Tongue (tissue), 3 donors: ENCODE measurements at places on chromosomes 3 and 15. TPM values are rescaled to one million over a fixed set of nuclear protein-coding genes. Genes with fewer than 3 reads are reported as not detected.
A peak's percentile ranks its signal among the peaks of the same experiment; 100 is the strongest.

The TRAIP gene
- total RNA-seq, result 1.6 TPM

GRCh38 chr15:42404461-42405235, 45.3 kb downstream of the CAPN3 start:
- no peak for DNase-seq

GRCh38 chr3:32290619-32291018, 52.1 kb downstream of the CMTM8 start:
- DNase-seq, result no peak

The NPRL2 gene
- total RNA-seq, result 19.4 TPM

- no peak for DNase-seq
Measured at GRCh38 chr3:47079432-47079831, 84.5 kb downstream of the SETD2 start.

GRCh38 chr3:139187154-139187553, 142.5 kb upstream of the PRR23C start:
- DNase-seq, result peak; percentile 13

The IMPG2 gene
- total RNA-seq, result 2.1 TPM

The MYRIP gene
- total RNA-seq, result 3.7 TPM

DNA sequence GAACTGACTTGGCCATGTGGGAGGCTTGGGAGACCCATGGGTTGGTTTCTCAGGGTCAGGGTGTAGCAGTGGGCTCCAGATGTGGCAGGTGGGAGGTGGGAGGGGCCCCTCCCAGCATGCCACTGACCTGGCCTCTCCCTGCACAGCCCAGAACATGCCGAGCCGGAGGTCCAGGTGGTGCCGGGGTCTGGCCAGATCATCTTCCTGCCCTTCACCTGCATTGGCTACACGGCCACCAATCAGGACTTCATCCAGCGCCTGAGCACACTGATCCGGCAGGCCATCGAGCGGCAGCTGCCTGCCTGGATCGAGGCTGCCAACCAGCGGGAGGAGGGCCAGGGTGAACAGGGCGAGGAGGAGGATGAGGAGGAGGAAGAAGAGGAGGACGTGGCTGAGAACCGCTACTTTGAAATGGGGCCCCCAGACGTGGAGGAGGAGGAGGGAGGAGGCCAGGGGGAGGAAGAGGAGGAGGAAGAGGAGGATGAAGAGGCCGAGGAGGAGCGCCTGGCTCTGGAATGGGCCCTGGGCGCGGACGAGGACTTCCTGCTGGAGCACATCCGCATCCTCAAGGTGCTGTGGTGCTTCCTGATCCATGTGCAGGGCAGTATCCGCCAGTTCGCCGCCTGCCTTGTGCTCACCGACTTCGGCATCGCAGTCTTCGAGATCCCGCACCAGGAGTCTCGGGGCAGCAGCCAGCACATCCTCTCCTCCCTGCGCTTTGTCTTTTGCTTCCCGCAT, 7.9 kb upstream of the STAB1 start:
- no peak for DNase-seq

GRCh38 chr15:49688135-49688790, 67.4 kb downstream of the DTWD1 start:
- peak; percentile 6 for DNase-seq

DNA sequence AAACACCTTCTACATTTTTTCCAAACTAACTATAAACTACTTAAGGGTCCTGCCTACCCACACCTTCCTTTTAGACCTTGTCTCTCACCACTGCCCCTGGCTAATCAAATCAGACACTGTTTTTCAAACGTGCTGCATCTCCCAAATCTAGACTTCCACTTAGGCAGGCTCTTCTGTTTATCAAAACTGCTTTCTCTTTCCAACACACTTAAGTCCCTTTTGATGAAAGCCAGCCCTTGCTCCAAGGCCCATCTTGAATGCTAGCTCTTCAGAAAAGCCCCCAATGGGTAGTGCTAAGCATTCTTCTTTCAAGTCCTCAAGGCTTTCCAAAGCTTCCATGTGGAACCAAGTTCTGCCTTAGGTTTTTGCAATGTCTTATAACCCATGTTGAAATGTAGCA, 888.3 kb downstream of the TUSC7 start:
- no peak for DNase-seq

The MAP6D1 gene
- total RNA-seq, result 27.5 TPM

DNA sequence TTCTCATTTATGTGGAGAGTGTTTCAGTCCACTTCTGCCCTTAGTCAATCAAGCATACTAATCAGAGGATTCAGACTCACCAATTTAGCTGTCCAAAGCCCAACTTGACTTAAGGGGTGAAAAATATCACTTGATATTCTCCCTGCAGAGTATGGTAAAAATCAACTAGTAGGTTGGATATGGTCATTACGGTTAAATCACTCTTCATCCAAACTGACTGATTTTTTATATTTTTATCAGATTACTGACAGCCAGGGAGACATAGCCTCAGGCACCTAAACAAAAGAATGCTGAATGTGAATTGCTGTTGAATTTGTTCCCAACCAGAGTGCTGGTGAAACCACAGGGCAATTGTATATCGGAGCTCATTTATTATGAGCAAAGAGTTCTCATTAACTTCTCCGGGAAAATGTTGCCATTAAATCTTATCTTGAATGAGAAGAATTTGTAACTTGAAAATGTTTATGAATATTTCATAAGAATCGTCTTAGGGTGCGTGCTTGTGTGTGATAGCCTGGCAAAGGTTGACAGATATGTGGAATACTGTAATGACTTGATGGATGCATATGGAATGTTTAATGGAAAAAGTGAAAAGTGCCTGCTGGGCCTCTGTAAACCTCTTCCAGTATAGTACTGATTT, 411.2 kb downstream of the NAALADL2 start:
- no peak for DNase-seq

The HDC gene
- 3.4 TPM for total RNA-seq

- no peak for DNase-seq
Measured at GRCh38 chr15:42274702-42274989, 1.4 kb upstream of the TMEM87A start.

DNA sequence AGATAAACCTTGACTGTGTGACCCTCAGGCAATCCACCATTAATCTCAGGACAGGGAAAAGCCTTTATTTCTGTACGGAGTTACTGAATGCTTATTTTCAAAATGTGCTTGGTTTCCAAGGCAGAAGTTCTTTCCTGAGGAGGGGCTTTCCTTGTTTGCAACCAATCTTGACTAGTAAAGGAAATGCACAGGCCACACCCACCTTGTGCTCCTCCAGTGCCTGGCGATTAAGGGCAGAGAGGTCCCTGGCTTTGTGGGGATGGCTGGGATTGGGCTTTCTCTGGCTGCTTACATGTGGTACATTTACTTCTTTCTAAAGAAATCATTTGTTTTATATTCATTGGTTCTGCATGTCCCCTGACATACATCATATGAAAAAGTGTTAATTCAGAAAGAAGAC, 47.8 kb downstream of the ZNF621 start:
- no peak for DNase-seq

The MAGI1 gene
- total RNA-seq, result 62.1 TPM

The POLQ gene
- total RNA-seq, result 3.7 TPM

The FOXB1 gene
- total RNA-seq, result not detected

DNA sequence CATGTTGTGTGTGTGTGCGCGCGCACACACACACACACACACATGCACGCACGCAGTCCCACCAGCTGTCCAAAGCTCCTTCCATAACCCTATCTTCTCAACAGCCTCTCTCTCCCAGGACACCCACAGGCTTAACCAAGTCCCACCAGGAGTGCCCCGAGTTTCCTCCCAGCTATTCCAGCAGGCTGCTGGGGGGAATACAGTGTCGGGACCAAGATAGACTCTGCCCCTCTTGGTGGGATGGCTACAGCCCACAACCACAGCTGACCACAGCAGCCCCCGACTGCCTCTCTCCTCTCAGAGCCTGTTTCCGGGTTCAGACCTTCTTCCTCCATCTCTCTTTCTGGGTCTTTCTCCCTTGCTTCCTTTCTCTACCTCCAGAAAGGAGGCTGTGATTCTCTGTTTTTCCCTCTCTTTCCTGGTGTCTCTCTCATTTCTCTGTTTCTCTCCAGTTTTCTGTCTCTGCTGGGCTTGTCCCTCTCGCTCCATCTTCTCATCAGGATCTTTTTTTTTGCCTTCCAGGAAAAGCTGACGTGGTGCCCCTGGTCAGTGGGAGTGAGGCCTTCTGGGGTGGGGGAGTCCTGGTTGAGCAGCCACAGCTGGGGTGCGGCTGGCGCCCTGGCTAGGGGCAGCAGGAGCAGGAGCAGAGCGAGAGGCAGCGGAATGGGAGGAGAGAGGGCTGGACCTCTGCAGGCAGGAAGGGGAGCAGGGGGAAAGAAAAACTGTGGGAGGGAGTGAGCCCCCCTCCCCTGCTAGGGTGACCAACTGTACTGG, 3.3 kb upstream of the ISLR start:
- no peak for DNase-seq

DNA sequence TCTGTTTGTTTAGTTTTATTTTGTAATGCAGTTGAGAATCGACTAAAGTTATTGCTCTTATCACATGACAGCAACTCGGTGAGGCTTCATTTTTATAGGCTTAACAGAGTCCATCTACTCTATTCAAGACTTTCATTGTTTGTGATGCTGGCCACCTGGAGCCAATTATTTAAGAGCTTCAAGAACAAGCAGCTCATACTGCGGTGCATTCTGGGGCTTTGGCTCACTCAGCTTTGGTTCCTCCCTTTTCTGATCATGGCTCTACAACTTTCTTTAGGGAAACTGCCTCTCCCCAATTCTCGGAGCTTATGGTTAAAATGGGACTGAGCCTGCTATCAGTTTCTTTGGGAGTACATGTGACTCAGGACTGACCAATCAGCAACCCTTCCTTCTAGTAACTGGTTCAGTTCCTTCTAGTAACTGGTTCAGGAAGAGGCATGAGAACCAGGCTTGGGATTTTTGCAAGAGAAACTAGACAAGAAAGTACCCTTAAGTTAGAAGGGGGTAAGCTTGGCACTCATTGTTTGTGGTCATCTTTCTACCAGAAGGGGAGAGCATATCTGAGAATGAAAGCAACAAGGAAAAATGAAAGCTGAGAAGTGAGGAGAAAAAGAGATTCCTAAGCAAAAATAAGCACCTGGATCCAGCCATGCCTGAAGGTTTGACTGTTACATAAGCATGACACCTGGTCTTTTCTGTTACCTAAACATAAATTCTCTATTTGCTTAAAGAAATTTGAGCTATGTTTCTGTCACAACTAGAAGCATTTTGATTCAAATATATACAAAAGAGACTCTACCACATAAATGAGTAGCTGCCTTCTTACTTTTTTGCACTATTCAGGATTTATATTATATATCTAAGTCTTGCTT, 24.1 kb upstream of the ARHGEF3 start:
- no peak for DNase-seq

DNA sequence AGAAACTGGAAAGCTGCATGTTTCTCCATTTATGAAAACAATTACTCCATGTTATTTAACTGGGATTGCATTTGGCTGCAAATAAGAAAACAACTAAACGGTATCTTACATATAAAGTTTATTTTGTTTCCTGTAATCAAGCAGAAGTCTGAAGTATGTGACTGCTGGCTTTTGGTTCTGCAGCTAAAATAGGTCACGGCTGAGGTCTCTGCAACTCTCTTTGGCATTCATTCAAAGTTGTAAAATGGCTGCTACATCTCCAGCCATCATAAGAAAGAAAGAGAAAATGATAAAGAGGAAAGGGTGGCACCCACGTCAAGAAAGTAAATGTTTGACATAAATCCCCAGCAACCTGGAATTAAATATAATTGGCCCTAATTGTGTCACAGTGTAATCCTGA, 406.1 kb downstream of the TBC1D5 start:
- DNase-seq, result peak; percentile 12

The SLC24A5 gene
- total RNA-seq, result not detected

- DNase-seq, result peak; percentile 31
Measured at GRCh38 chr3:72111265-72112205, 326.6 kb upstream of the PROK2 start.

The ZBBX gene
- total RNA-seq, result not detected

The BCL2A1 gene
- total RNA-seq, result 8.1 TPM

The TRNT1 gene
- total RNA-seq, result 31.7 TPM

The GPR171 gene
- total RNA-seq, result not detected

The HGD gene
- total RNA-seq, result 2.5 TPM

GRCh38 chr3:96264701-96265100, 549.7 kb upstream of the EPHA6 start:
- DNase-seq, result no peak

The NTRK3 gene
- 14.7 TPM for total RNA-seq

- no peak for DNase-seq
Measured at GRCh38 chr3:104005815-104006214, 1360.9 kb upstream of the ALCAM start.

The TMED3 gene
- 41.3 TPM for total RNA-seq

- no peak for DNase-seq
Measured at GRCh38 chr3:190305406-190305805, 16.8 kb downstream of the CLDN1 start.

DNA sequence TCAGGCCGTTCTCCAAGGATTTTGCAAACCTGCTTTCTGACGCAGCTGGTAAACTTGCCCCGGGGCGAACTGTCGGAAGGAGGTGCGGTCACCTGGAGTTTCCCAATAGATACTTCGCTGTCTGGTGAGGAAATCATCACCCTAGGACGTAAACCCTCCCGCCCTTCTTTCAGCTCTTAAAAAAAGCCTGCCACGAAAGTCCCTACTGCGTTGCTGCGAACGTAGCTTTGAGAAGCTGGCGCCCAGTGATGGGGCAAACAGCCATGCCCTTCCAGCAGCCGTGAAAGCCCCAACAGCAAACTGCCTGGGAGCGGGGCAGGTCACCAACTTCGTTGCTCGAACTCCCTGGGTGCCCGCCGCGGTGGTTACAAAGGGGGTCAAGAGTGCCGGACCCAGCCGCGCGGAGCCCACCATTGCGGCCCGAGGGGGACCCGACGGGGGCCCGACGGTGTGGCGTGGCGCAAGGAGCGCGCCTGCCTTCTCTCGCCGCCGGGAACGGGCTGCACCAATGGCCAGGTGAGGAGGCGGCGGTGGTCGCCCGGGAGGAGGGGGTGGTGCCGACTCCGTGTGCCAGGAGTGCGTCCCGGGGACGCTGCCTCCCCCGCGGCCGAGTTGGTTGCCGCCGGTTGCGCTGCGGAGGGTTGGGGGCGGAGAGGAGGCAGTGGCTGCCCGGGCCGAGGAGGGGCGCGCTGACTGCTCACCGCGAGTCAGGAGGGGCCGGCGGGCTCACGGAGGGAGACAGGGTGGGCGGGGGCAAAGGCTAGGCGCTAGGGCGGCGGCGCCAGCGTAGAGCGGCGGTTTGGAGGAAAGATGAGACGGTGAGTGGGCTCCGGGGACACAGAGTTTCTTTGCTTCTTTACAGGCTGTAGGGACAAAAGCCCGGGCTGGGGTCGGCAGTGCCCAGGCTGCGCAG, at the start of gene PHLDB2:
PHLDB2 (plus strand) TSS at position 205 of the 913 bp plus-strand sequence. CDS start 24,813 bp downstream, outside the sequence.
- DNase-seq, result peak; percentile 92

The COPG1 gene
- 110 TPM for total RNA-seq

DNA sequence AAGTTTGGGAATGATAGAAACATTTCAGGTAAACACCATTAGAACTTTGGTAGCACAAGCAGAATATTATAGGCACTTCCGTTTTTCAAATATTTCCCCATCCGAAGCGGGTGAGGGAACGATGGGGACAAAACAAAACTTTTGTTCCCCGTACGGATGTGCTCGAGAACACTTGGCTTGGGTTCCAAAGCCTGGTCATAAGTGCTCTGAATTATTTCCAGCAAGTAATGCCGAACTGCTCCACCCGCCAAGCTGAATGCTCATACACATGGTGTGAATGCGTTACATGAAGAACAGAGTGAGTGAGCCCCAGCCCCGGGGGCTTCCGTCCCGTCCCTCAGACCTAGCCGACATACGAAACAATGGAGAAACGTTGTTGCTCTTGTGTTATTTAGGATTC, 438.2 kb upstream of the ARRDC4 start:
- peak; percentile 63 for DNase-seq

GRCh38 chr15:74626752-74627692, 11.4 kb downstream of the CLK3 start:
- no peak for DNase-seq

The PRR23B gene
- not detected for total RNA-seq

The XCR1 gene
- not detected for total RNA-seq

The FBLN2 gene
- 84.3 TPM for total RNA-seq
